ENCODE measurements at places on chromosomes 2 and 18. TPM values are rescaled to one million over a fixed set of nuclear protein-coding genes. Genes with fewer than 3 reads are reported as not detected.

Gene CYTIP
- 2.5 TPM for polyA plus RNA-seq

Gene DYNAP
- polyA plus RNA-seq, result not detected

Gene DAW1
- polyA plus RNA-seq, result not detected

Gene CPSF3
- polyA plus RNA-seq, result 22.8 TPM

Gene CD8A
- polyA plus RNA-seq, result 3.5 TPM

Gene ACOXL
- polyA plus RNA-seq, result 0.05 TPM

Gene AFF3
- 4.3 TPM for polyA plus RNA-seq

Gene C2orf15
- polyA plus RNA-seq, result 0.44 TPM

Gene IGFBP5
- 92.5 TPM for polyA plus RNA-seq

- no peaks in the 10 kb centered on the region for H3K4me1 ChIP-seq
- no peaks in the 10 kb centered on the region for H3K27me3 ChIP-seq
- H3K36me3 ChIP-seq, result no peaks in the 10 kb centered on the region
- H3K27ac ChIP-seq, result no peak overlapping the region
- no peak for DNase-seq
These were observed 89.6 kb downstream of the ACAA2 start for GRCh38 chr18:49723648-49724180.

DNA sequence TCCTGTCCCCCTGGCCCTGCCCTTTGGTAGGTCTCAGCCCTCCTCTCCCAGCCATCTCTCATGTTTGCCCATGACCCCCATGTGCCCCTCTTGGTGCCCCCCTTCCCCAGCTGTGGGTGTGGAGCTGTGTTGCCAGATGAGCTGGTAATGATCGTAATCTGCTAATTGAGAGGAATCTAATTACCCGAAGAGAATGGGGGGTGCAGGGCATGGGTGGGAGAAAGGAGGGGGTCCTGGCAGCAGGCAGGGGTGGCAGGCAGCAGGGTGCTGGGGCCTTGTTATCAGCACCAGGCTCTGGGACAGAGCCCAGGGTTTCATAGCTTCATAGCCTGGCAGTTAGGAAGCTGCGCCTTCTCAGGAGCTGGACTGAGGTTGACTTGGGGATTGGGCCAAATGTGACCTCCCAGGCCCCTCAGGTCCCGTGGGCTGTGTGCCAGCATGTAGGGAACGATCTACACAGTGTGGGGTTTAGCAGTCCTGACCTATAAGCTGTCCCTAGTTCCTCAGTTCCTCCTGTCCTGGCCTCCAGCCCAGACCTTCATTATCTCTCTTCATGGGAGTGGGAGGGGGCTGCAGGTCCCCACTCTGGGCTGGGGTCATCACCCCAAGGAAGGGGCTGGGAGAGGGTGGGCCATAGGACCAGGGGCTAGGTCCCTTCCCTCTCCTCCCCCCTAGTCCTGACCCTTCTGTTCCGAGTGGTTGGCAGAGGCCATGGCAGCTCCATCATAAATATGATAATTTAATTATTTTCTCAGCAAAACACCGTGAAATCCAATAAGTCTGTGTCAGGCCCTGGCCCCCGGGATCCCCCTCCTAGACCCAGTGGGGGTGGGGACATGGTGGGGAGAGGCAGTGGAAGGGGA is 6.5 kb upstream of the ASIC4 start:
- peaks cover 9% of the 10 kb centered on the region for H3K27me3 ChIP-seq
- peaks cover 35% of the 10 kb centered on the region for H3K36me3 ChIP-seq
- no peak for DNase-seq
- H3K4me3 ChIP-seq, result no peak overlapping the region

DNA sequence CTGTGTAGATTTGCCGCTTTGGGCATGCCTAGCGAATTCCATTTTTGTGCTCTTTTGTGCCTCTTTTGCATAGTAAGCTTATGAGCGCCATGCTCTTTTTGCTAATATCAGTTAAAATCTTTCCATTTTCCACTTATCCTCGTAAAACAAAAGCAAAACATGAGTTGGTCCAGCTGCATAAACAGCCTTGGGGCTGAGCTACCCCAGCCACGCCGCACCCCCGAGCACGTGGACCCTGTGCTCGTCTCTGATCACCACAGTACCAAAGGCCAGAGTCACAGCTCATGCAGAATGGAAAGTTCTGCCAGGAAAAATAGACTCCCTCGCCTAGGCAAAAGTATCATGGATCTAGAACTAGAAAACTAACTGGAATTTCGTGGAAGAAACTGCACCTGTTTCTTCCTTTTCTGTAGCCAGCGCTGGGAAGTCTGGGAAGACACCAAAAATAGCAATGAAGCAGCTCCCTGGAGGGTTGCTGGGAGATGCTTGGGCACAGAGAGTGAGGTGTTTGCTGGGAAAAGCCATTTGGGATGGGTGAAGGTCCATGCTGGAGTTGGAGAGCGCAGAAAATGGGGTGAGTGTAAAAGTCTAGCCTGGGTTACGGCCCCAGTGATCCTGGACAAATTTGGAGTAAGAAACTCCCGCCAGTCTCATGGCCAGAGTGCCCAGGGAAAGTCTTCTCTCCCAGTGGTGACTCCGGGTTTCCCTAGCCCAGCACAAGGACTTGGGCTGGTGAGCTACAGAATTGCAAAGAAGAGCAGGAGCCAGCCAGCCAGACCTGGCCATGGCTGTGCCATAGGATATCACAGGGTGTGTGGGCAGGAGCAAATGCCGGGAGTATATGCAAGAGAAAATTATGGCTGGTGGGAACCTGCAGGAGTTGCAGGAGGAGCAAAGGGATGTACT is 218.4 kb downstream of the GBX2 start:
- H3K27me3 ChIP-seq, result no peaks in the 10 kb centered on the region
- no peaks in the 10 kb centered on the region for H3K36me3 ChIP-seq
- no peak for DNase-seq
- no peak overlapping the region for H3K4me3 ChIP-seq

- no peak for DNase-seq
- no peak overlapping the region for H3K27ac ChIP-seq
- no peaks in the 10 kb centered on the region for H3K27me3 ChIP-seq
- no peaks in the 10 kb centered on the region for H3K4me1 ChIP-seq
- H3K4me3 ChIP-seq, result no peak overlapping the region
These were observed 305.8 kb downstream of the TSN start for GRCh38 chr2:122061206-122061605.

DNA sequence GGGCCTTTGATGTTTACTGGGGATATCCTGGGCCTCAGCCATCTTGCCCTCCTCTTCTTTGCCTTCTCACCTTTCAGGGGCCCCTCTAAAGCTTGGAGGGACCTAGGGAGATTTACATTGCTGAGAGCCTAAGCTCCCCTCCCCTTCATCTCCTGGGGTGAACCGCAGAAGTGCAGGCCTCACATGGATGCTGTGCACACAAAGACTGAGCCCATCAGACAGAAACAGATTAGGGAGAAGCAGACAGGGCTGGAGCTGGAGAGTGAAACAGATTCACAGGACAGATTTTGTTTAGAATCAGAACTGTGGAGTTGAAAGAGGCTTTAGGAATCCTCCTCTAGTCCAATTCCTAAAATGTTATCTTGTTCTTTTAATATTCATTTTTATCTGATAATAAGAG is 3.4 kb upstream of the CDK5R2 start:
- H3K36me3 ChIP-seq, result no peaks in the 10 kb centered on the region
- H3K4me3 ChIP-seq, result no peak overlapping the region
- H3K27me3 ChIP-seq, result peaks cover 24% of the 10 kb centered on the region
- peaks cover 4% of the 10 kb centered on the region for H3K4me1 ChIP-seq
- no peak overlapping the region for H3K27ac ChIP-seq
- DNase-seq, result no peak

GRCh38 chr2:106338043-106338442 is 130.2 kb downstream of the RGPD3 start:
- no peak overlapping the region for H3K4me3 ChIP-seq
- H3K4me1 ChIP-seq, result peaks cover 7% of the 10 kb centered on the region
- no peak for DNase-seq
- H3K36me3 ChIP-seq, result no peaks in the 10 kb centered on the region

DNA sequence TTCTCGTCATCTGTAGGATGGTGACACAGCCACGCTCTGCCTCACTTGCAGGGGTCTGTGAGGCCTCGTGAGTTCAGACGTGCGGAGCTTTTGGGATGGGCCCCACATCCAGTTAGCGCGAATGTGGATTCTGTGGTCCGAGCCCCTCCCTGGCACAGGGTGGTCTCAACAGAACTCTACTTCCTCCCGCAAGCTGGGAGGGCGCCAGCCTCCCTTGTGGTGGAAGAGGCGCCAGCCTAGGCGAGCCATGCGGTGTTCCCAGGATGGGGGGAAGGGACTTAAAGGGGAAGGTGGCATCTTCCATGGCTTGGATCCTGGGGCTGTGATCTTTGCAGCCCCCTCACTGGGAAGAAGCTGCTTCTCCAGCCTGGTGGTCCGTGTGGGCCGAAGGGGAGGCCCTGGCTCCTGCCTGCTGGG is 1.4 kb downstream of the SNORC start:
- DNase-seq, result no peak
- H3K4me1 ChIP-seq, result peaks cover 5% of the 10 kb centered on the region
- H3K4me3 ChIP-seq, result no peak overlapping the region
- H3K36me3 ChIP-seq, result no peaks in the 10 kb centered on the region

DNA sequence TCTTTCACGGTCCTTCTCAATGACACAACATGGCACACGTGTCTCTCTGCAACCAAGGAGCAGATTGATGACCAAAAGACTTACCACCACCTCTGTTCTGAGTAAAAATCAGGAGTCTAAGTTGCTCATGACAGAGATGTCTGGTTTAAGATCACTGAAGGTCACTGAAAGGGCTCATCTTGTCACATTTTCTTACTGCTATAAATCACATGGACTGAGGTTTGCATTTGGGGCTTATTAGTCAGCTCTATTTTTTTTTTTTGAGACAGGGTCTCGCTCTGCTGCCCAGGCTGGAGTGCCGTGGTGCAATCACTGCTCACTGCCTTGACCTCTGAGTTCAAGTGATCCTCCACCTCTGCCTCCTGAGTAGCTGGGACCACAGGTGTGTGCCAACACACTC is 19.4 kb downstream of the CFLAR start:
- no peak overlapping the region for H3K4me3 ChIP-seq
- peak overlapping the region; percentile 66 for H3K27ac ChIP-seq
- no peaks in the 10 kb centered on the region for H3K27me3 ChIP-seq
- peaks cover 57% of the 10 kb centered on the region for H3K36me3 ChIP-seq

DNA sequence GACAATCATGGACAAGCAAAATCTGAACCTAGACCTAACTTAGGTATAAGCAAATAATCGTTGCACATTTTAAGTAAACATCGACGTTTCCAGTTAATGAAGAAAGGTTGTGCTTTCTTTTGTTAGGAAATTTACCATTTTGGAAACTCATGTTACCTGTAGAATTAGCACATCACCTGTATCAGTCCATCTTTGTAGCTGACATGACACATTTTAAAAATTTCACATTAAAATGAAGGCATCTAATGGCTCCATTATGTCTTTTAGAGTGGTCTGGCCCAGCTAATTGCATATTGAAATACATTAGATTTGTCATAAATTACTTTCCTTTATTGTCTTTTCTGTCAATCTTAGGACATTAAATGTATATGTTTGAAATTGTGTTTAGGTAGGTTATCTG is 119.0 kb upstream of the MGAT5 start:
- peaks cover 12% of the 10 kb centered on the region for H3K4me1 ChIP-seq
- no peak overlapping the region for H3K27ac ChIP-seq
- no peak for DNase-seq
- no peaks in the 10 kb centered on the region for H3K27me3 ChIP-seq

DNA sequence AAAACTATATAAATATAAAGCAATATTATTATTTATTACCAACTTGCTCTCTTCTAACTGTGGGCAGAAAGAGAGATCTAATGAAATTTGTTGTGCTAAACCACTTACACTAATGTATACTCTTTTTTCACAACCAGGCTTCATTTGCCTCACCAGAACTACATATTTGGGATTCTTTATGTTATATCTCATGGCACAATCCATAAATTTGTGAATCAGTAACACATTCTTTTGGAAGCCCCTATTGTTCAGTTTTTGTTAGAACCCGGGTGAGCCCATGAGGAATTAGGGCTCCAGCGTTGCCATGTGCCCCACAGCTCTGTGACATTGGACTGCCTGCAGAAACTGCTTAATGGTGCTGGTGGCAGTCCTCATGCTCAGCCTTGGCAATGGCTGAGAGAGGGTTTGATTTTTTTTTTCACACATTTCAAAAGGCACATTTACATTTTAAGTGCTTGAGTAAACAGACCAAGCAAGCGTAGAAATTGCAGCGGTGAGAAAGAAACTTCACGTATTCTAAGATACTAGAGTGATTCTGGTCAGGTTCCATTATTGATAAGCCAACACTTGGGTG is 15.3 kb downstream of the VIT start:
- no peaks in the 10 kb centered on the region for H3K36me3 ChIP-seq
- no peak overlapping the region for H3K27ac ChIP-seq
- no peak overlapping the region for H3K4me3 ChIP-seq
- no peaks in the 10 kb centered on the region for H3K4me1 ChIP-seq
- no peak for DNase-seq
- H3K27me3 ChIP-seq, result no peaks in the 10 kb centered on the region

DNA sequence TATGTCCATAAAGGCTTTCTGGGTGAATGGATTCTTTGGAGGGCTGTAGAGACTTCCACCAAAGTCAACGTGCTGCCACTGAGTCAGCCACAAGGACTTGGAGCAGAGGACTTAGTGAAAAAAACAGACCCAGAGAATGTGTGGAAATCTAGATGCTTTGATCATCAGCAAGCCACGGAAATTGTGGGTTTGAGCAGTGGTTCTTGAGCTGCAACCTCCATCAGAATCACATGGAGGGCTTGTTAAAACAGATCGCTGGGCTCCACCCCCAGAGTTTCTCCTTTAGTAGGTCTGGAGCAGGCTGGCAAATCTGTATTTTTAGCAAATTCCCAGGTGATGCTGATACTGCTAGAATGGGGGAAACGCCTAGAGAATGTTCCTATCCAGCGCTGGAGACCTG is 95.3 kb downstream of the RBM43 start:
- no peak for DNase-seq
- H3K36me3 ChIP-seq, result no peaks in the 10 kb centered on the region
- H3K4me1 ChIP-seq, result no peaks in the 10 kb centered on the region
- no peaks in the 10 kb centered on the region for H3K27me3 ChIP-seq
- no peak overlapping the region for H3K27ac ChIP-seq

DNA sequence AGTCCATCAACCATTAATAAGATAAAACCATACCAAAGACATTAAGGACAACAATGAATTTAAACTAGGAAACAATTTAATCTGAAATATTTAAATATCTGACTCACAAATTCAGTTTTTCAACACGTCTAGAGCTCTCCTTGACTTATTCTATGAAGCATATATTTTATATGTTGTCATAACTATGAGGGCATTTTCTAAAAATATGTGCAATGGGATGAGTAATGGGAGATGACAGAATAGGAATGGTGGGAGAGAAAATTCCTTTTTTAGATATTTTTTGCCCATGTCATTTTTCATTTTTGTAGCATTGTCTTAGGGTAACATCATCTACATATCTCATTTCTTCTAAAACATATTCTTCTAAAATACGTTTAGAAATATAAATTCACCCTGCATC is 79.2 kb upstream of the CDH2 start:
- no peak for DNase-seq
- H3K4me1 ChIP-seq, result no peaks in the 10 kb centered on the region
- no peaks in the 10 kb centered on the region for H3K27me3 ChIP-seq

Measured in adrenal gland (tissue), 19 donors.